Osteoblast (primary cell): ENCODE measurements at places on chromosomes 13 and 19. TPM values are rescaled to one million over a fixed set of nuclear protein-coding genes. Genes with fewer than 3 reads are reported as not detected.

DNA sequence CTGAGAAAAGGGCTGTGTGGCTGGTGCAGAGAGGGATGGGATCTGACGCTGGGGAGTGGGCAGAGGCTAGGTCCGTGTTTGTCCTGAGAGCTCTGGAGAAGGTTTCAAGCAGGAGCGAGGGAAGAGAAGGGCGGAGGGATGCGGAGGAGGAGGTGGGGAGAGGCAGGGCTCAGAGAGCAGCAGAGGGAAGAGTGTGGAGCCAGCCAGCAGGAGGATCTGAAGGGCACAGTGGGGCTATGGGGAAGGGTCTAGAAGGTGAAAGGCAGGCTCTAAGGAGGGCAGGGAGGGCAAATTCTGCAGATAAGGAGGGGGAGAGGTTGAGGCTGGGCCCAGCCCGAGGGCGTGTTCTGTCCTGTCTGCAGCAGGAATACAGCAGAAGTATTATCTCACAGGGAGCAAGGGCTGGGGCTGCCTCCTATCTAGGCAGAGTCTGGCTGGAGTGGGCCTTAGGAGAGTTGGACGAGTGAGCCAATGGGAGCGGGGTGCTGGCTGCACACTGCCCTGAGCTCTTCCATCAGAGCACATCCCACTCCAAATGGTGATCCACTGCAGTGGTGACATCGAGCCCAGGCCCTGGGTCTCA is 6.1 kb downstream of the AP2A1 start:
- DNase-seq = no peak
- no peaks in the 10 kb centered on the region for H3K27me3 ChIP-seq
- peaks cover 8% of the 10 kb centered on the region for H3K36me3 ChIP-seq
- no peak overlapping the region for H3K4me3 ChIP-seq
- H3K4me1 ChIP-seq = peaks cover 9% of the 10 kb centered on the region

TEX101 gene
- total RNA-seq = not detected in 2 replicates

RNF126 gene
- 29.8 and 38.7 TPM in 2 replicates for total RNA-seq

DNA sequence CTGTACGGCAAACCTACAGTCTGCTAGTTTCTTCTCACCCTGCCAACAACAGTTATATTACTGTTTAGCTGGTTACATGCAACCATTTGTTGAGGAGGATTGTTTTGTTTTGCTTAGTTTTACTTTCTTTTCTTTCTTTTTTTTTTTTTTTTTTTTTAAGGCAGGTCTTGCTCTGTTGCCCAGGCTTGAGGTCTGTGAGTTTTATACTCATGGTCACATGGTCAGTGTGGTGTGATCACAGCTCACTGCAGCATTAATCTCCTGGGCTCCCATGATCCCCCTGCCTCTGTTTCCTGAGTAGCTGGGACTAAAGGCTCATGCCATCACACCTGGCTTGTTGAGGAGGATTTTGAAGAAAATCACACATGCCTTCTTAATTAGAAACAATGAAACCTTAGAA is 505.6 kb downstream of the GPC5 start:
- no peaks in the 10 kb centered on the region for H3K4me1 ChIP-seq
- H3K4me3 ChIP-seq = no peak overlapping the region
- no peak for DNase-seq
- H3K27me3 ChIP-seq = no peaks in the 10 kb centered on the region
- no peaks in the 10 kb centered on the region for H3K36me3 ChIP-seq

PGLYRP2 gene
- total RNA-seq = not detected in 2 replicates

DNA sequence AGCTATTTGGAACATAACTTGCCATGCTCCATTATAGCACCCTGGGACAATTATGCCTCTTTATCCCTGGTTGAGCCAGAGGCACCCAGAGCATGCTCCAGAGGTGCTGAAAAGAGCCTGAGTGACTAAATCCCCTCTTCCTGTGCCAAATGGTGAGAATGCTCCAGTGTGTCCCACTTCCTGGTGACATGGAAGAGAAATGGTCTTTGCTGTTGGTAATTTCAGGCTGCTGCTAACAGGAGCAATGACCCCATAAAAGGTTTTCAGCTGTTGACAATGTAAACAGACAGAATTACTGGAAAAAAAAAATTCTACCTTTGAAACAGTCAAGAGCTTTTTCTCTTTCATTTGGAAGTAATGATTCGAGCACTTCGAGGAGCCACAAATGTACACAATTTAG is 341.8 kb downstream of the FGF9 start:
- no peaks in the 10 kb centered on the region for H3K27me3 ChIP-seq
- H3K36me3 ChIP-seq = no peaks in the 10 kb centered on the region
- H3K4me3 ChIP-seq = no peak overlapping the region
- no peaks in the 10 kb centered on the region for H3K4me1 ChIP-seq
- no peak overlapping the region for H3K27ac ChIP-seq
- DNase-seq = no peak
